ENCODE measurements at places on chromosomes 1 and 21.

GRCh38 chr21:40278345-40278744, 411.1 kb downstream of the PCP4 start:
- DNase-seq = no peak

GRCh38 chr1:234734869-234735268, 124.9 kb upstream of the IRF2BP2 start:
- no peak for DNase-seq

DNA sequence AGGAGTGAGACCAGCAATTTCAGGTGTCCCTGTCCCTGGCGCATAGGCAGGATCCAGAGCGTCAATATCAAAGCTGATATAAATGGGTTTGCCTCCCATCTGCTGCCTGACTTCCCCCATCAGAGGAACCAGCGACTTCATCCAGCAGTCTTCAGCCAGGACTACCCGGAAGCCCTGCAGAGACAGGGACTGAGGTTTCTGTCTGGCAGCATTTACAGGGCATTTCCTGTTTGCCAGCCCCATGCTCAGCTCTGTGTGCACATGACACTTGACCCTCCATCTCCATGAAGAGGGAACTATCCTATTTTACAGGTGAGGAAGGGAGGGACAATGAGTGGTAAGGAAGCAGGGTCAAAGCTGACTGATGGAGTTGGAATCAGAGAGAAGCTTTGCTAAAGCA, 7.2 kb downstream of the AGMAT start:
- DNase-seq = no peak

DNA sequence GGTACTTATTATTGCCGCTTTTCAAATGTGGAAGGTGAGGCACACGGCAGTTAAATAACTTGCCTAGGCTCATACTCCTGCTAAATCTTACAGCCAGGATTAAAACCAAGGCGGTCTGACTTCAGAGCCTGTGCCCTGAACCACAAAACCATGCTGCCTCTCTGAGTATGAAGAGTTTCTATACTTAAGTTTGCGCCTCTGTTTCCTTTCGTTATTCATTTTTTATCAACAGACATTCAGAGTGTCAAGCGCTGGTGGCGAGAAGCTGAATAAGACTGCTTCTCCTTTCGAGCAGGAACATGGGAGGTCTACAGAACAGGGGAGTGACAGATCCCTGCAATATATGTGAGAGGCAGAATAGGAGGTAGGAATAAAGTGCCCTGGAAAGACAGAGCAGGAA, 96.0 kb upstream of the DUSP10 start:
- DNase-seq = no peak

GRCh38 chr1:220012259-220012658, 34.0 kb downstream of the EPRS1 start:
- no peak for DNase-seq

DNA sequence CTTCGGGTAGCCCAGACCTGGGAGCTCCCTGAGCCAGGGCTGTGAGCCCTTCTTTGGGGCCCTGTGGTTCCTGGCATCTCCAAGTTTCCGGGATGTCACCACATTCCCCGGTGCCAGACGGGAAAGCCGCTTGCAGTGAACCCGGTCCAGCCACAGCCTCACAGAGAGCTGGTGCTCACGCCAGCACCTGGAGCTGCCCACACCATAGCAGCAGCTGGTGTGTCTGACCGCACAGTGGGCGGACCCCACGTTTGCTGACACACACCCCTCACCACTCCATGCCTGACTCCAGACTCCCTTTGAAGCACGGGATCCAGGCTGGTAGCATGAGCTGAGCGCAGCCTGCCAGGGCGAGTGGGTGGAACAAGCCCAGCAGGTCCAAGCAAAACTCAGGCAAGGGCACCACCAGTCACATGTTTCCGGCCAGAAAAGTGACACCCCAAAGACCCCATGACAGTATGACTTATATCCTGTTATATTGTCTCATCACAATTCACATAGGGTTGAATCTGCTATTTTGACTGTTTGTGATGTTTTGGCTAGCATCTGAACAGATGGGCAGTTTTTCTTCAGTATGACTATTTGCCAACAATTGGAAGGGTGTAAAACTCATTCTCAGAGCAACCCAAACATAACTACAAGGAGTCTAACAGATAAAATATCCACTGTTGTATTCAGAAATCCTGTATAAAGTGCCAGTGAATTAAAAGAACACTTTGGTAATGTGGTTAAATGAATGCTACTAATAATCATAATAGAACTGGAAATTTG, 285.4 kb downstream of the SMYD3 start:
- no peak for DNase-seq

DNA sequence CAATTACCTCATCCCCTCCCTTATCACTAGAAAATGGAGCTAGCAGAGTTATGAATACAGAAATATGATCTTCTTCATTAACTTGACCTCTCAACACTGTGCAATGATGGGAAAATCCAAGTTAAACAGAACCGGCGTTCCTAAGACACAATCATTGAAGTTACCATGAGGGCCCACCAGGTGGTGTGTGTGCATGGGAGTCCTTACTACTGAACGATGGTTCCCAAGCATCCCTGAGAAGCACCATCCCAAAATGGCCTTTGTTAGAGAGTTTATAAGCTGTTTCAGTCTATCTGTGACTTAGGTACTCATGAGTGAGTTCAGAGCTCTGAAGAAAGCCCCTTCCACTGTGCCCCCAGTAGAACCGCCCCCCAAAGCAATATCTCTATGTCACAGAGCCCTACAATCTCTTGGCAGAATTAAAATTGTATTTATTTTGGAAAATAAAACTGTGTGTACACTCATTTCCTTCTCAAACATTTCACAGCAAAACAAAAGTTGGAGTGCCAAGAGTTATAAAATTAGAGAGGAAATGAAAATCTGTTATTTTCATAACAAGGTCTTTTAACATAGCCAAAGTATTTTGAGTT, 56.8 kb downstream of the PLD5 start:
- no peak for DNase-seq

DNA sequence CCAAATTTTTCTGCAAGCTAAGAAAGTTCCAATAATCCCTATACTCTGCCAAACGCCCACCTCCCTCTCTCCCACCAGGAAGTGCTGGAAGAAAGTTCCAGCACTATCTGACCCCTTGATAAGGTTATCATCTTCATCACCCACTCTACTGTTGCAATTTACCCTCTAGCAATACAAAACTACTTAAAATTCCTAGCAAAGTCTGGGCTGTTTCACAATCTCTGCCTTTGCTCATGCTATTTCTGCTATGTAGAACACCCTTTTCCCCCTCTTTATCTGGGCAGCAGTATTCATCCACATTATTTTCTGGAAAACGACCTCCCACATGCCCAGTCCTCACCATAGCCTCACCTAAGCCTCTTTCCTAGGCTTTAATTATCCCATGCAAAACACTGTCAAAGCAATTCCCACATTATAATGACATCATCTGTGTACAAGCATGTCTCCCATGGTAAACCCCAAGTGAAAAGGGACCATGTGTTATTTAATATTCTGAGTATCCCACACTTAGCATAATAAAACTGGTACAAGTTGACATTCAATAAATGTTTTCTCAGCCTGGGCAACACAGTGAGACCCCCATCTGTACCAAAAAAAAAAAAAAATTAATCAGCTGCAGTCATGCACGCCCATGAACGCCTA, 12.0 kb downstream of the F11R start:
- DNase-seq = no peak

DNA sequence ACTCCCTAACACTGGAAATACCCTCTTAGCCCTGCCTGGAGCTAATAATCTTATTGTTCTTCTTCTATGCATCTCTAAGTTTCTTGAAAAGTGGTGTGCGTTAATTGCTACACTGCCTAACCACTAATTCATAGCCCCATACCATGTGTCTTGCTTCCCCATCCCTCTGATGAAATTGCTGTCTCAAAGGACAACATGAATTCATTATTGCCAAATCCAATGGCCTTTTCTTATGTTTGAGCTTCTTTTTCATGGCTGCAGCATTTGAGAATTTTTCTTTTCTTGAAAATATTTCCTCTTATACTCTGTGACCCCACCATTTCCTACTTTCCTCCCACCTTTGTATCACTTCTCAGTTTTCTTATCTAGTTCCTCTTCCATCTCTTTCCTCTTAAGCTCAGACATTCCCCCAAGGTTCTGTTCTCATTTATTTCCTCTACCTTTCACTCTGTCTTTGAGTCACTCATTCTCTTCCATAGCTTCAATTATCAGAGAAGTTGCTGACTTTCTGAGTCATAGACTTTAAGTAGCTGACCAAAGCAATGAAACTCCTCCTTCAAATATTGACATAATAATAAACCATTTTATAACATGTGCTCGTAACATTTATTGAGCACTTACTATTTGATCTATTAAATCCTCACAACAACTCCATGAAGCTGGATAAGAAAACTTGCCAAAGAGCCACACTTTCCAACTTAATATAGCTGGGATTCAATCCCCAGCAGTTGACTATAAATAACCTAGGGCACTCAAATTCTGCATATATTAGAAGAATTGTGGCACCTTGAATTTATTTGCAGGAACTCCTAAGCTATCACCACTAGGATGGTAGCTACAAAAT, 35.5 kb upstream of the ATP6V1G3 start:
- no peak for DNase-seq

GRCh38 chr21:26432410-26432809, 140.7 kb downstream of the CYYR1 start:
- DNase-seq = no peak

- no peak for DNase-seq
These were observed 15.4 kb downstream of the PYHIN1 start for GRCh38 chr1:158946785-158947184.

- DNase-seq = no peak
These were observed 186.1 kb upstream of the KLHDC7A start for GRCh38 chr1:18294437-18295176.

- no peak for DNase-seq
These were observed 64.5 kb upstream of the KCNK1 start for GRCh38 chr1:233549404-233549803.

- DNase-seq = peak; percentile 24
These were observed 74.1 kb downstream of the XCL2 start for GRCh38 chr1:168469690-168470089.

GRCh38 chr1:104125266-104125665, 375.6 kb downstream of the AMY1C start:
- no peak for DNase-seq

GRCh38 chr1:216894494-216894893, 171.3 kb upstream of the ESRRG start:
- no peak for DNase-seq

GRCh38 chr1:101379950-101380349, 143.1 kb downstream of the S1PR1 start:
- no peak for DNase-seq

GRCh38 chr1:83692524-83693381, 306.2 kb downstream of the TTLL7 start:
- DNase-seq = no peak

DNA sequence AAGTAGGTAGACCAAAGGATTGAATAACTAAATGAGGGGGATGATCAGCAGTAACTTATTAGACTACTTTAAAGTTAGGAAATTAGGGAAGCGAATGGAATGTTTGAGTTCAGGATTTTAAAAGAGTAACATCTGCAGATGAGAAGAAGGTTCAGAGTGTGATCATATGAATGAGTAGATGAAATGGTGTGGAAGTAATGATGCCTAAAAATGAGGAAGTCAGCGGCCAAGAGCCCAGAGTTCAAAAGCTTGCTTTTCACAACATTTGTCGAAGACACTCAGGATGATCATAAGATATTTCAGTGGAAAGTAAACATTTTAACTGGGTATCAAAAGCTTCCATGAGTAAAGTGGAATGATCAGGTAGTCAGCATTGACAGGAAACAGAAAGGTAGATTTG, 299.4 kb downstream of the LRRIQ3 start:
- DNase-seq = no peak

DNA sequence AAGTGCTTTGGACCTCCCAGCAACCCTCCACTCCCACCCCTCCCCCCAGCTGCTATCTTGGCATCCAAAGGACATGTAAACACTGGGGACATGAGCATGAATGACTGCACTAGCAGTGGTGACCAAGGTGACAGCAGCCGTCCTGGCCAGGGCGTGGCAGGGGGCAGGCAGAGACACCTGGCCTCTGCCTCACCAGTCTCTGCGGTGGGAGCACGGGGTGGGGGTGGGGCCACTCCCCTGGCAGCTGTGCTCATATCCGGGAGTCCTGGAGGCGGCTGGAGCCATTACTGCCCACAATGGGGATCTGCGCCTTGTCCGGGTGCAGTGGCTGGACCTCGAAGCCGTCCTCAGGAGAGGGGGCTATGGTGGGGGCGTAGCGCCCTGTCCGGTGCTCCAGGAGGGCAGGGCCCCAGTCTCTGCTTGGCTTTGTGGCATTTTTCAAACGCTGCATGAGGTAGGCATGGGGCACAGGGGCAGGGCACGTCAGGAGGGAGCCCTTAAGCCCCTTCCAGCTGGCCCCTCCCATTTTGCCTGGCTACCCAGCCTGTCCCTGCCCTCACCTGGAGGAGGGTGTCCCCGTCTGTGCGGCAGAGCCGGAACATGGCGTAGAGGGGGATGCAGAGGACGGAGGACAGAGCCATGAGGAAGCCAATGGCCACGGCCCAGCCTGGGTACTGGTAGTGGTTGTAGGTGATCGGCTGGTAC, 6.0 kb downstream of the CCDC24 start:
- no peak for DNase-seq

DNA sequence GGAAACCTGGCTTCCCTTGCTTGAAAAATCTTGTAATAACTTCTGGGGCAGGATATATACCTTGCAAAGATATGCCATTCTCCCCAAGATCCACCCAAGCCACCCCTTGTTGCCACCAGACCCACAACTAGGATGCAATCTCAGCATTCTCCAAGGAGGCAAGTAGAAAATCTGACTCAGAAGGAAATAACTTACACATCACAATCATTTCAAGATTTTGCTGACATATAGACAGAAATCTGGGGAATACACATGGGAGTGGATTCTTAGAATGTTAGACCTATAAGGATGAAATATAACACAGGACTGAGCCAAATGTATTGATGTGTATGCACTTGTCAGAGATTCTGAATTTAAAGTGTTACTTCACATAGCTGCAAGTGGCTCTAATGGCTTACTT, 14.8 kb upstream of the ZDHHC18 start:
- no peak for DNase-seq

DNA sequence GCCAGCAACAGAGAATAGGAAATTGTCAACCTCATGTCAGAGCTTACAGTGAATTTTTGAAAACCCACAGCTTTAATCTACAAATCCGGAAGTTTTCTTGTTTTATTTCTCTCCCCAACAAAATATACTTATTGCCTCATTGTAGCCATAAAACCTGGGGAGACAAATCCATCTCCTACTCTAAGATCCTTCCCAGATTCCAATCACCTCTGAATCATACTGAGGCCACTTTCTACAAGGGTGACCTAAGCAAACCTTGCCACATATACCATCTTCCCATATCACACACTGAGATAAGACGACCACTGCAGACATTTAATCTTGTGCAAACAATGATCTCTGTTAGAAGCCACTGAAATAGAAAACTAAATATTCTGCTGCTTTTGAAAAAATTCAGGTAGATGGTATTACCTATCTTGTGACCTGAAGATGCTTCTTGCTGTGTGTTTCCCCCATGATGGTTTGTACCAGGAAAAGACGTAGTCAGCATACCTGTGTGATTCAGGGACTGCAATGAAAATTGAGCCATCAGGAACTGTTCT, 171.5 kb upstream of the DUSP10 start:
- DNase-seq = no peak
